T47D (cell line): ENCODE measurements at places on chromosomes 16 and 17.

GRCh38 chr17:80650751-80651518 lies 106.3 kb downstream of the RPTOR start:
- DNase-seq: no peak

GRCh38 chr17:57463103-57463885 lies 207.0 kb downstream of the MSI2 start:
- DNase-seq: no peak

GRCh38 chr16:68642436-68643101 lies 2.5 kb upstream of the CDH3 start:
- DNase-seq: no peak

DNA sequence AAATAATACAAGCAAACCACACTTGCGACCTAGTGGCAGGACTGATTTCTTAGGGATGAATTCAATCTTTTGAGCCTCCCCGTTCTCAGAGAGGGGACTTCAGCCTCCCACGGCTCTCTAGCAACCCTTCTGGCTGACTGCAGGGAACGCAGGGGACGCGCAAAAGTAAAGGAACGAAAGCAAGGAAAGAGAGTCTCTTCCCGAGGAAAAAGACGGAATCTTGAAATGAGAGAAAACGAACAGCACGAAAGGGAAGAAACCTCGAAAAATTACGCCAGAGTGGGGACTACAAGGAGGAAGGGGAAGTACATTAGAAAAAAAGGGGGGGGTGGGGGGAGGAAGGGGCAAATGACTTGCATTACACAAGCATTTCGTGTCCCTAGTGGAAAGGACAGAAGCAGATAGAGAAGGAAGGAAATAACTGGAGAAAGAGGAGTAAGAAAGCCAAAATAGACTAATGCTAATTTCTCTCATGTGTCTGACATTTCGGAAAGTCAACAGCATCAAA lies 1.2 kb downstream of the GRB2 start:
- peak; percentile 66 for DNase-seq

DNA sequence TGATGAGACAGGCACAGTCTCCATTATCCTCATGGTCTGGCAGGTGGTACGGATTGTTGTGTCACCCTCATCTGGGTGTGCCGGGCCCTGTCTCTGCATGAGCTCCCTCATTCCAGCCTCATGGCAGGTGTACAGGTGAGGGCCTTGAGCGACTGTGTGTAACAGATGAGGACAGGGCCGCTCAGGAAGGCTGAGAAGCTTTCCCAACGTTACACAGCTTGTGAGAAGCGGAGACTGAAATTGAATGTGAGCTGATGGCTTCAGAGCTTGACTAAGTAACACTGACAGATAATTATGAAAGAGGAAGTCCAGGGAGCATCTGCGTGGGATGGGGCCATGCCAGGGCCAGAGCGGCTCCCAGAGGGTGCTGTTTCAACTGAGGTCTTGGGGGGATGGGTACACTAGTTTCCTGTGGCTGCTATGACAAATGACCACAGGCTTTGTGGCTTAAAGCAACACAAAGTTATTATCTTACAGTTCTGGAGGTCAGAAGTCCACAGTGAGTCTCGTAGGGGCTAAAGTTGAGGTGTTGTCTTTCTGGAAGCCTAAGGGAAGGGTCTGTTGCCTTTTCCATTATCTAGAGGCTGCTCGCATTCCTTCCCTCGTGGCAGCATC lies 36.7 kb downstream of the CMIP start:
- no peak for DNase-seq
